ENCODE measurements at places on chromosomes 16 and 17. TPM values are rescaled to one million over a fixed set of nuclear protein-coding genes. Genes with fewer than 3 reads are reported as not detected.

Gene GRAP
- total RNA-seq = 15.5 TPM

Gene TP53TG3
- not detected for total RNA-seq

Gene CHST6
- 1.3 TPM for total RNA-seq

Gene TP53TG3F
- not detected for total RNA-seq
